ENCODE measurements at places on chromosomes 6 and 20.

DNA sequence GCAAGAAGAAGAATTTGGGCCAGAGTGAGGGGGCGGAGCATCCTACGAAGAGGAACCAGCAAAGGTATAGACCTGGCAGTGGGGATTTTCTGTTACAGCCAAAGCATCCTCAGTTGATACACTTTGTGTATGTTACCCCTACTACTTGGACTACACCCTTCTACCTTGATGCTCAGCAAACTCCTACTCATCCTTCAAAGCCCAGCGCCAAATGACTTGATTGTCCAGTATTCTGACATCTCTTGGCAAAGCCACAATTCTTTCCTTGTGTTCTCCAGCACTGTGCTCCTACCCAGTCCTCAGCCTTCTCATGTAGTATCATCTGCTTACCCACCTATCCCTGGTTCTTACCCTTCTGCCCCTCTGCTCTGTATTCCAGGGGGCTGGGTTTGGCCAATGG lies 21.7 kb upstream of the CTNNBL1 start:
- no peak for DNase-seq

DNA sequence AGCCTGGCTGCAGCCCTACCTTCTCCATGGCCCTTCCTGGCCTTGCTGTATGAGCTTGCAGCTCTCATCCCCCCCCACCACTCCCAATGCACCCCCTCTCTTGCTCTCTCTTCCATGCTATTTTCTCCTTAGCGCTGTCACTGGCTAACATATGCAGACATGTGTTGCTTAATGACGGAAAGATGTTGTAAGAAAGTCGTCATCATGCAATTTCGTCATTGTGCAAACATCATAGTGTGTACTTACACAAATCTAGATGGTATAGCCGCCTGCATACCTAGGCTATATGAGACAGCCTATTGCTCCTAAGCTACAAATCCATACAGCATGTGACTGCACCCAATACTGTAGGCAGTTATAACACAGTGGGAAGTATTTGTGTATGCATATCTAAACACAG lies 27.0 kb downstream of the ANGPT4 start:
- DNase-seq = no peak

DNA sequence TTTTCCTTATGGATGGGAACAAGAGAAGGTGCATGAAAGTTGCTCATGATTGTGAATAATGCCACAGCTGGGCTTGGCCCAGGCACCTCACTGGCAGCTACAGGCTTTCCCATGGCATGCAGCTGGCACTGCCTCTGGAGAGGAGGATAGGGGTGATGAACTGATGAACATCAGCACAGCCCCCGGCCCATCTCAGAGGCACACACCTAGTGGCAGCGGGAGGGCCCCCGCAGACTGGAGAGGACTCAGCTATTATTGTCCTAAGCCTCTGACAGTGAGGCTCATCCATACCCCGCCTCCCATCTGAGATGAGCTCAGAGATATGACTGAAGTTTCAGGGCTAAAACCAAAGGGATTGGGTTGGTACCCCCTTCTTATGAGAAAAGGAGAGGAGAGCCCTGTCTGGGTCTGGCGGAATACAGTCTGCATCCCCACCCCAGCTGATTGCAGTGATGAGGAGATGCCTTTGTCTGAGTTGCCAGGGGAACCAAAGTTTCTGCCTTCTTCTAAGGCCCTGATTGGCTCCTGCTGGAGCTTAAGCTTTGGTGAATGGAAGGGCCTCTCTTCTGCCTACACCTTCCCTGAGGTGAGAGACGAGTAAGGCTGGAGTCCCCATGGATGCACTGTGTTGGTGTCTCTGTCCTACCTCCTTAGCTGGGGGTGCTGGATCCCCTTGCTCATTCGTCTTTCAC lies 27.6 kb upstream of the EPB41L1 start:
- DNase-seq = no peak

DNA sequence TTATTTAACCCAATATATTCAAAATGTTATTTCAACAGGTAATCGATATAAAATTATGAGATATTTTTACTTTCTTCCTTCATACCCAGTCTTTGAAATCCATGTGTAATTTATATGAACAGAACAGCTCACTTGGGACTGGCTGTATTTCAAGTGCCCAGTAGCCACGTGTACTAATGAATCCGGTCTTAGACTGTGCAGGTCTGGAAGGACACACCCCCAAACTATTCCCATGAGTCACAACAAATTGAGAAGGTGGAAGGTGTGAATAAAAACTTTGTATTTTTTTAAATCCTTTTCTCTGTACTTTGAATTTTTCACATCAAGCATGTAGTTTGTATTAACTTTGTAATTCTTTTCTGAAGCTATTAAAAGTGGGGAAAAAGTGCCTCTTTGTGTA lies 2.8 kb downstream of the UNC5CL start:
- DNase-seq = no peak

DNA sequence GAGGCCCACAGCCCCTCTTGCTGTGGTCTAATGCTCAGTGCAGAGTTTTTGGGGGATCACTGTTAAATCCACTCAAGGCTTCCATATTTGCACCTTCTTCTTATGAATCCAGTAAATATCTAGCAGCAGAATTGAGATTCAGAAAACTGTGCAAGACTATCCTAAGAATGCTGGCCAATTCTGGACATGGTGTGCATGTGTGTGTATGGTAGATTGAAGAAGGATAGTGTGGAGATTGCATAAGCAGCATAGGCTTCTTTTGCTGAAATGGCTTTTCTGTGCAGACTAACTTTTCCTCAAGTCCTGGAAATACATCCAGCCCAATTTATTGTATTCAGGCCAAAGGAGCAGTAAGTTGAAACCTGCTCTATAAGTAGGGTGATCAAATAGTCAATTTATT lies 39.7 kb downstream of the FBXO9 start:
- no peak for DNase-seq

DNA sequence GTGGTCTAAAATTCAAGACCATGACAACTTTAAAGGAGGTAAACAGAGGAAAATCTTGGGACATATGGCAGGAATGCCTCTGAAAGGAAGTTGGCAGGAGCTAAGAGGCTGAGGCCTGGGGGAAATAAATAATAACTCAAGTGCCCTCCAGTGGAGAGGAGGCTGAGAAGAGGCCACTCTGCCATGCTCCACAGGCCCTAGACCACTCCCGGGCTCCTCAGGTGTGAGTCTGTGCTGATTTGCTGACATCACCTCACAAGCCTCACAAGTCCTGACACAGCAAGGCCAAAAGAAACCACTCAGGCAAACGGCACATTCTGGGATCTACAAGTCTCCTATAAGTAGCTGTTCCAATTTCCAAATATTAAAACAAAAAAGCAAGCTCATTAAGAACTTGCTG lies 91.0 kb upstream of the RIPOR2 start:
- DNase-seq = no peak

DNA sequence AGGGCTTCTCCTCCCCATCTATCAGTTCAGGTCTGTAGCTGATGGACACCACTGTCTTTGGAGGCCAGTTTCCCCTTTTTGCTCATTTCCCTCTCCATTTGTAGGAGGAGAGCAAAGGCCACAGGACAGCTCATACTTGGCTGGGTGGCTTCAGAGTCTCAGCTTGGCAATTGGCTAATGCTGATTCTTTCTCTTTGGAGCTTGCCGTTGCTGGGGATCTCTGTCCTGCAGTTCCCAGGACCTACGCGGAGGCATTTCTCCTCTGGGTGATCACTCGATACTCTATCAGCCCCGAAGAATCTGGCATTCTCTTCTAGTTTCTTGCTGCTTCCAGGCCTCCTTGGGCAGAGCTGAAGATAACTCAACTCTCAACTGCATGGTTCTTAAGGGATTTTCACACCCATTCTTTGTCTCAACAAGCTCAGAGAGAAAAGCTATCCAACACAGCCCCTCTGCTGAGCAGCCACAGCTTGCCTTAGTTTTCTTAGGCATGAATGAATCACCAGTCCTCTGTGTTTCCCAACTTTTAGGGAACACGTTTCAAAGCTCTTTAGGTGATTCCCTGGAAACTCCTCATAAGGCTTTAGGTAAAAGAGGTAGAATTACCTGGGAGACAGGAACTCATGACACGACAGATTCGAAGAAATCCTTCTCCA lies 19.2 kb upstream of the SSR1 start:
- DNase-seq = no peak

DNA sequence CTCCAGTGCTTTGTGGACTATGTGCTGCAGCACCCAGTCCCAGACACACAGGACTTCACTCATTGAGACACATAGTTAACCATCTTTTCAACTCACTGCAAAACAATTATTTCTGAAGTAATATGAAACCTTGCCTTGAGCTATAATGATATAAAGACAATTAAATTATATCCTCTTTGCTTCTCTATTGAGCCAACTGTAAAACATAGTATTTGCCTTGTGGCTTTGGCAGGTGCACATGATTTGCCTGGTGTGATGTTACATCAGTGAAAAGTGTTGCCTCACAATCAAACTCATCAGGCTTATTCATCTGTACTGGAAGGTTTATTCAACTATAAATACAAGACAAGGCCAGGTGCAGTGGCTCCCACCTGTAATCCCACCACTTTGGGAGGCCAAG lies 80.6 kb downstream of the NCOA7 start:
- DNase-seq = no peak

DNA sequence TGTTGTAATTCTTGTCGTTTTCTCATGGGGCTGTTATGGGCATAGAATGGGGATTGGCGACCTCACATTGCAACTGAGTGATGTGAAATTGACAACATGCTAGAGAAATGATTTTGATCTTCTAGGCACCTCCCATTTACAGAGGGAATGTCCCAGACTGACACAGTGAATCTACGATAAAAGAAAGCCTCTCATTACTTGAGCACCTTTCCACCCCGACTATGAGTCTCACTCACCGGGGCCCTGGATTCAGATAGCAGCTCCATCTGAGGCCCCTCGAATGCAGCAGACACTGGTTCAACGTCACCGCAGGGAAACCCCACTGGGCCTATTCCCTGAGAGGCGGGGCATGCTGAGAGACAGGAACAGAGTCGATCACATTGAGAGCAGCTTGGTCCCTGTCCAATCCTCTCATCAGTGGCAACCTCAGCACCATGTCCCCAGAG lies 49.1 kb downstream of the NFATC2 start:
- DNase-seq = no peak

- no peak for DNase-seq
Measured at GRCh38 chr6:106113256-106113959, 27.3 kb downstream of the PRDM1 start.

DNA sequence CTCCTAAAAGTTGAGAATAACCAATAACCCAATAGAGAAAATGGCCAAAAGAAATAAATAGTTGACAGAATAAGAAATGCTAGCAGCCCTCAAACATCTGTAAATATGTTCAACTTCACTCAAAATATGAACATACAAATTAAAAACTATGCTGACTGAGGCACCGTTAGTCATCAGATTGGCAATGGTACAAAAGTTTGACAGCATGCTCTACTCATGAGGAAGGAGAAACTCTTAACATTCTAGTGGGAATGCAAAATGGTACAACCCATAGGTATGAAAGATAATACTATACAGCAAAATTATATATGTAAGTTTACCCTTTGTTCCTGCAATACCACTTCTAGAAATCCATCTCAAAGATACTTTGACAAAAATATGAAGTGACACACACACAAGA lies 1.6 kb upstream of the ZSCAN12 start:
- DNase-seq = no peak

DNA sequence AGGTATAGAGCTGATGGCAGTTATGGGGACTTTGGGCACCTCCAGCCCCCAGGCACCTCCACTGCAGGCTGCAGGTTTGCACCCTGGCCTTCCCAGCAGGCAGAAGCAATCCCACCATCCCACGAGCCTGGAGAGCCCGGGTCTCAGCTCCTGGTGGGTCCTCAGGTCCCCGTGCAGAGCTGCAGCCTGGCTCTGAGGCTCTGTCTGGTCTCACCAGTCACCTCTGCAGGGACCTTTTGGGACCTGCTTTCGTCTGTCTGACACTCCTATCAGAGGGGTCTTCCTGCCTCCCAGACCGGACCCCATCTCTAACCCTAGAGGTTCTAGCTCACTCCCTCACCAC lies 41.9 kb downstream of the FGD2 start:
- DNase-seq = no peak

DNA sequence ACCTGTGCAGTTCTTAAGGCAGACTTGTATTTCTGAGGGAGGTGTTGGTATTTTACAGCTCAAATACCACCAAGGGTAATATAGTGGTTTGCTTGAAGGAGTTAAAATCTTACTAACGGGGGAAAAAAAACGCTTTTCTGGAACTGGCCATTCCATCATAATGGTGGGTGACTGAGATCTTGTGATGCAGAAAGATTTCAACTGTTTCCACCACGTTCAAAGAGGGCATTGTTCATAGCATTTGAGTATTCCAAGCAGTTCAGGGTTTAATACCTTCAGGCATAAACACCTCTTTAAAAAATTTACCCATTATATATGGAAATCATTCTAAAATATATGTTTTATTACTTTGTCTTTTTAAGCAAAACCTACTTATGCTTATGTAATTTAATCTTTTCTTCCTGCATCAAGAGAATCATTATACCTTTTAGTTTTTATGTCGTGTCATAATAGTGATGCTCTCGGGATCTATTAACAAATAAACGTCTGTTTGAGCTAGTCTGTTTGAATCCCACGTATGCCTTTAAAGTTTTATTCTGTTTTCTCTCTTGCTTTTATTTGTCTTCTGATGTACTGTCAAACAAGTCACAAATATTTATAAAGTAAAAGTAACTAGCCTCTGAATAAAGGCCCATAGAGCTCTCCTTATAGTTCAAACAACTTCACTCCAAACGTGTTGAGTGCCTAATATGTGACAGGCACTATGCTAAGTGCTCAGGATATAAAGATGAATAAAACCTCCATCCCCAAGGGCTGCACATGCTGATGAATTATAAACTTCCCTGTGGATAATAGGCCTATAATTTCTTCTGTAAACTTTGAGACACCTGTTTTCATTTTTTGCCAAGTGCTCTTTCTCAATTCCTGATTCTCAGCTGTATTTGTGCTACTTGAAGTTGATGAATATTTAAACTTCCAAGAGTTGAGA lies 298.8 kb upstream of the FERMT1 start:
- no peak for DNase-seq

DNA sequence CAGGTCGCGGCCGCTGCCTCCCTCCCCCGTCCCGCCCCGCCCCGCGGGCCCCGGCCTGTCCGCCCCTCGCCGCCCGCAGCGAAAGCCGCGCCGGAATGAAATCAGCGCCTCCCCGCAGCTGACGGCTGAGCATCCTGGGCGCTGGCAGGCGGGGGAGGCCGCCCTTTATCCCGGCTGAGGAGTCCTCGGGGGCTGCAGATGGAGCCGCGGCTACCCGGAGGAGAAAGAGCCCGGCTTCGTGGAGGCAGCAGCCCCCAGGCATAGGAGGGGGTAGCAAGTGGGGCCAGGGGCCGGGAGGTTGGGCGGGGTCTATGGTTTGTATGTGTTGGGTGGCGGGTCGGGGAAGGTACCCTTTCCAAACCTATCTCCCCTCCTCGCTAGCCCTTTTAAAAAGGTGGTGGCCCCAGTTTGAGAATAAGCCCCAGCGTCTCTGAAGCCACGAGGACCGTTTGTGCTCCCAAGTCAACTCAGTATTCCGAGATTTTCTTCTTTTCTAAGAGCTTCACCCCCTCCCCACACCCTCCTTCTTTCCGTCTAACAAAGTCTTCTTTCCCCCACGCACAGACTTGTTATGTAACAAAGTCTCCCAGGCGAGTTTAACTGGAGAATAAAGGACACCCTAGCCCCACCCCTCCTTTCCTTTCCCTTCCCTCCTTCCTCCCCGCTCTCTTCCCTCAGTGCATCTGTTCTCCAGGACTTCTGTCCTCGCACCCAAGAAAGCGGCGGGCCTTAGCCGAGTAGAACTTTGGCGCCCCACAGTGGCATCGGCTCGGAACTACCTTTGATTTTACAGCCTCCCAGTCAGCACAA lies 11.0 kb downstream of the POU3F2 start:
- peak; percentile 88 for DNase-seq
